ENCODE measurements at places on chromosomes 6 and 20.
A peak's percentile ranks its signal among the peaks of the same experiment; 100 is the strongest.

GRCh38 chr6:89145091-89145955, 532 bp upstream of the PM20D2 start:
- peak; percentile 56 for DNase-seq

GRCh38 chr6:44269178-44269920, 901 bp upstream of the TMEM151B start:
- no peak for DNase-seq

- DNase-seq, result no peak
Observed at GRCh38 chr6:148249679-148250375, 92.8 kb upstream of the SASH1 start.

GRCh38 chr20:51350941-51351631, 191.4 kb downstream of the NFATC2 start:
- DNase-seq, result no peak

GRCh38 chr6:75612434-75612833, 10.8 kb downstream of the SENP6 start:
- no peak for DNase-seq

GRCh38 chr20:63768591-63769515, 29.3 kb downstream of the SLC2A4RG start:
- no peak for DNase-seq

DNA sequence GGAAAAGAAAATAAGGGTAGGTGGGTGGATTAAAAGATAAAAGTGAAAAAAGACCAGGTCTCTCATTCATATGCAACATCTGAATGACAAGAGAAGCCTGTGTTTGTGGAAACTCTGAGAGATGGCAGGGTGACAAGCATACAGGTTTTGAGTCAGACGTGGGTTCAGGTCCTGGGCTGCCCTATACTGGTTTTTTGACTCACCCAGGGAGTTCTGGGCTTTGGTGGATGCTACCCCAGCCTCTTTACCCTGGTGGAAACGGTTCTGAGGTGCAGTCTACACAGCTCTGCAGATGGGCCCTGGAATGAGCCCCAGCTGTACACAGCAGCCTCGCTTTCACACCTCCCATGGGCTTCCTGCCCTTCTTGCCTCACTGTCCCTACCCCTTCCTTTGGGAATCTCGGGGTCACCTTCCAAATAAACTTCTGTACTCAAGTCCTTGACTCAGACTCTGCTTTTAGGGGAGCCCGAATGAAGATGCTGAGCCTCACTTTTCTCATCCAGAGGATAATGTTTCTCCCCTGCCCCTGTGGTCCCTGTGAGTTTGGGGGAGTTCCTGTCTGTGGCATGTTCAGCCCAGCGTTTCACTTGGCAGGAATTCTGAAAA, 77.7 kb upstream of the CLDN20 start:
- DNase-seq, result peak; percentile 18

DNA sequence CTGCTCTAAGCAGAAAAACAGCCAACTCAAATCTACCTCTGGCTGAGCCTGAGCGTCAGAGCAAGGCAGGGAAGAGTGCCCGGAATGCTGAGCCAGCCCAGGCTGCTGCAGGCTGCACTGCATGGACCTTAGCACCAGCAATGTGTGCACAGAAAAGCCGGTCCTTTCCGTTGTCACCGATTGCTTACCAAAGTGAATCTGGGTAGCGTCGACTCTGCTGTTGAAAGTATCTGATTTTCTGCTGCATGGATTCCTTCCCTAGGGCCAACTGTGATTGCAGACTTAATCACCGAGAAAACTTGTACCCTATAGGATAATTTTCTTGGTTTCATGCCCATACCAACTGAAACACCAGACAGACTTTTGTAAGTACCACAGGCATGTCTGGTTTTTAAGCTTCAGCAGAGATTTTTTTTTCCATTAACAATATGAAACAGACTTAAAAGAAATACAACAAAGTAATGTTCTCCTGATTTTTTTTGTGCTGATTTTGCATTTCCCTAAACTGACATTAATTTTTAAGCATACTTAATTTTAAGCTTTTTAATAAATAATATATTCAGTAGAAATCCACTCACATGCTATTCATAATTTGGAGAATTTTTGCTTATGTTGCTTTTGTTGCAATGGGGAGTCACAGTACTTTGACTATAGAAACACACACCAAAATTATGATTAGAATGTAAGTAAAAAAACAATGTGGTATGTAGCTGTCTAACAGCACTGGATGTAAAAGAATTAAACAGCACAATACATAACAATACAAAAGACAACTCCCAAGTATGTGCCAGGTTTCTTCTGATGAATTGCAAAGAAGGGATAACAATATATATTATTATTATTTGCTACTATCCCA, 218.0 kb downstream of the THBS2 start:
- no peak for DNase-seq

DNA sequence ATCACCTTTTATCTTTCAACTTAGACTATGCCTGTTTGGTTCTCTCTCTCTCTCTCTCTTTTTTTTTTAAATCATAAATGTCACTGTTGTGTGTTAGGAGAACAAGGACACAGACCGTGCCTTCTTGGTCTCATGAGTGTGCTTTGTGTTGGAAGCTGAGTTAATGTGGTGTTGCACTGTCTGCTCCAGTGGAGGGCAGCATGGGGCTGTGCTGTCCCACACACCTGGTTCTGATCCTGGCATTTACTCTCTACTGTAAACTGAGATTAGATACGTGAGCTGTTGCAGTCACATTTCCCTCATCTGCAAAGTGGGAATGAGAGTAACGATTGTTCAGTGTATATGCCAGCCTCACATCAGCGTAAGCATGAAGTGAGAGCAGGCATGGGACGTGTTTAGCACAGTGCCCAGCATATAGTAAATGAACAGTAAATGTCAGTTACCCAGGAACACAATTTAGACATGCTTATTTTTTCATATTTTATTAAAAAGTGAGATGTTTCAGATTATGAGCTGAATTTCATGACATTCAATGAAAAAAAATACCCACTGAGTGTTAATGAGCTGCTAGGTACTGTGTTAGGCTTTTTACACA, 161.1 kb downstream of the FARS2 start:
- DNase-seq, result no peak

DNA sequence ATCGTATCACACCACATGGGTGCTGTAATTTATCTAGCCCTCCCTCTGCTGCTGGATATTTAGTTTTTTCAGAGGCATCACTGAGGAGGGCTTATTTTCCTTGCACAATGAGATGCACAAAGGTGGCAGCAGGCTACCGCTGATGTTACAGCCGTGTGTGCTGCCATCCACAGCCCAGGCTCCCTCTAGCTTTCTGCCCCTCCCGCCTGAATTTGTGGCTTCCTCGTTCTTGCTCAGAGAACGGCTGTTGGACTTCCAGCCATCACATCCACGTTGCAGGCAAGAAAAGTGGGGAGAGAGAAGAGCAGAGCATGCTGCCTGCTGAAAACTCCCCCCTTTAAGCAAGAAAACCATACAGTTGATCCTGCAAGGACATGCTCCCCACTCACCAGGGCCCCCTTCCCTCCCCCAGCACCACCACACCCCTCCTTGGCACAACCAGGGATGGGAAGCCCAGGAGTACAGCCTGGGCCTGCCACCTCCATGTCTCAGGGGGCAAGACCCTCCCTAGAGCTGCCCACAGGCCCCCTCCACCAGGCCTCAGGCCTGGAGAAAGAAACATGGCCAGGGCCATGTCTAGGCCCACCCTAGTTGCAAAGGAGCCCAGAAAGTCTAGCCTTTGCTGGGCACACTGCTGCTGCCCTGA, 102.6 kb downstream of the MRPL14 start:
- no peak for DNase-seq

DNA sequence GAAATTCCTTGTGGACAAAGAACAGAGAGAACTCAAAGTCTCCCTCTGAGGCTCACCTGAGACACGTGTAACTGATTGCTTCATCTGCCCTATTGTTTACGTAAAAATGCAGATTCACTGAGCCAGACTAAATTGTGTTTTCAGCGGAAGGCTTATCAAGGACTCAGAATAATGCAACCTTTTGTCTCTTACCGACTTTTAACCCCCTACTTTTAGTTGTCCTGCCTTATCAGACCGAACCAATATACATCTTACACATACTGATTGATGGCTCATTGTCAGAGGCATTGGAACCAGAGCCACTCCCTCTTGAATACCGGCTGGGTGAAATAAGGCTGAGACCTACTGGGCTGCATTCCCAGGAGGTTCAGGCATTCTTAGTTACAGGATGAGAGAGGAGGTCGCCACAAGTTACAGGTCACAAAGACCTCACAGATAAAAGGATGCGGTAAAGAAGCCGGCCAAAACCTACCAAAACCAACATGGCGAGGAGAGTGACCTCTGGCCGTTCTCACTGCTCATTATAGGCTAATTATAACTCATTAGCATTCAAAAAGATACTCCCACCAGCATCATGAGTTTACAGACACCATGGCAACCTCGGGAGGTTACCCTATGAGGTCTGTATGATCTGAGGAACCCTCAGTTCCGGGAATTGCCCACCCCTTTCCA, 95.5 kb upstream of the ZNF184 start:
- no peak for DNase-seq

- no peak for DNase-seq
Observed at GRCh38 chr6:167811442-167812087, 15.1 kb upstream of the AFDN start.

GRCh38 chr6:130457605-130458004, 91.8 kb downstream of the TMEM200A start:
- no peak for DNase-seq

- no peak for DNase-seq
Observed at GRCh38 chr6:135222623-135223022, 41.5 kb downstream of the MYB start.

DNA sequence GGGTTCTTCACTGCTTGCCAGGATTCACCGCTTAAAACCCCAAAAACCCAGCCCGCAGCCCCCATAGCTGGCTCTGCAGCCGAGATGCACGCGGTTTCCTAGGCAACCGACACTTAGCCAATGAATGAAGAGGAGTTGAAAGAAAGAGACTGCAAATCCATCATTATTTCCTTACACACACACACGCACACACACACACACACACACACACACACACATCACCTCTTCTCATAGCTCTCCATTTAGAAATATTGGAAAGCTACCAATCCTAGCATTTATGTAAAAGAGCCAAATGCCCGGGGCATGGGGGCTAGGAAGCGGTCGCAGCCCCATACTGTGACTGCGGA, 3.4 kb upstream of the TUBB2B start:
- DNase-seq, result no peak

- no peak for DNase-seq
Observed at GRCh38 chr6:19578481-19578880, 258.7 kb upstream of the ID4 start.

- no peak for DNase-seq
Observed at GRCh38 chr6:11798538-11798937, 19.9 kb upstream of the ADTRP start.

DNA sequence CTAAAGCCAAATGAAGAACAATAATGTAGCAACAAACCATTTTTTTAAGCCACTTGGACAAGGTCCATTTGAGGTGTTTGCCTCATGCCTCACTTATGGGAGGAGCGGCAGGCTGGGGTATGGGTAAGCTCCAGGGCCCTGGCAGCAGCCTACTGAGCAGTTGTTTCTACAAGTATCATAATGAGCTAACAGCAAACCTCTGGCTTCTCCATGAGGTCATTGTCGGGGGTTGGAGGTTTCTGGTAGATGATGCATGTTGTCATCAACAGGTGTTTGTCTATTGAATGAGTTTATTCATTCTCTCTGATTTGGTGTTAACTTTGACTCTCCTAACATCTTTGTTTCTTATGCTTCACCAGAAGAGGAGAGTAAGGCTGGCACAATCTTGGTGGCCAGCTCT, 150.7 kb downstream of the TBC1D7 start:
- no peak for DNase-seq

DNA sequence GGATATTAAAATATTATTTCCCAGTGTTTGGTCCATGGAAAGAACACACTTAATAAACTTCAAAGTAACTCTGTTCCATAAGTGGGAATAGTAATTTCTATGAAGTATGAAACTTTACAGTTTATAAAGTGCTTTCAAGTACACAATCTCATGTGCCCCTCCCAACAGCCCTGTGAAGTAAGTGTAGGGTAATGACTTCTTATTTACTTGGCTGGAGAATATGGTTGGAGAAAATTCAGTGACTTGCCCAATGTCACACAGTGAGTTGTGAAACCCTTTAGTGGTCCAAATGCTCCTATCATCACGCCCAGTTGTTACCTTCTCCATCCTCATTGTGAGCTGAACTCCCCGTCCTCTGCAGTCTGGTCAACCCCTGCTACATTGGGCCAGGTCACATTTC, 141.2 kb downstream of the PDE7B start:
- no peak for DNase-seq

DNA sequence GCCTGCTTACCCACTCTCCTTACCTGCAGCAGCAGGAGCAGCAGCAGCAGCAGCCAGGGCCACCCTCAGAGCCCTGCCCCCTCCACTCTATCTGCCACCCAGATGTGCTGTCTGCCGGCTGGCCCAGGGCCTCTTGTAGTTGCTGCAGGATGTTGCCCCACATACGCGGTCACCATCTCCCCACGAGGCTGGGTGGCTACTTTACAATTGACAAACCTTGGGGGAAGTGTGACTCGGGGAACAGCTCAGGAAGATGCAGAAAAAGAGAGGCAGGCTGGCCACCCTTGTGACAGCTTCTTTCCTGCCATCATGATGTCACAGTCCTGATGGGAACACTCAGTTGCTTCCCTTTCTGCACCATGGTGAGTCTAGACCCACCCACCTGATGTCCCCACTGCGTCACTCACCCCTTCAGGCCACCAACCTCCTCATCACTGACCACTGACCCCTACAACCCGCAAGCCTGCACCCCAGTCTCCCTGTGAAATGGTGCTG, 14.5 kb downstream of the TREM1 start:
- no peak for DNase-seq

DNA sequence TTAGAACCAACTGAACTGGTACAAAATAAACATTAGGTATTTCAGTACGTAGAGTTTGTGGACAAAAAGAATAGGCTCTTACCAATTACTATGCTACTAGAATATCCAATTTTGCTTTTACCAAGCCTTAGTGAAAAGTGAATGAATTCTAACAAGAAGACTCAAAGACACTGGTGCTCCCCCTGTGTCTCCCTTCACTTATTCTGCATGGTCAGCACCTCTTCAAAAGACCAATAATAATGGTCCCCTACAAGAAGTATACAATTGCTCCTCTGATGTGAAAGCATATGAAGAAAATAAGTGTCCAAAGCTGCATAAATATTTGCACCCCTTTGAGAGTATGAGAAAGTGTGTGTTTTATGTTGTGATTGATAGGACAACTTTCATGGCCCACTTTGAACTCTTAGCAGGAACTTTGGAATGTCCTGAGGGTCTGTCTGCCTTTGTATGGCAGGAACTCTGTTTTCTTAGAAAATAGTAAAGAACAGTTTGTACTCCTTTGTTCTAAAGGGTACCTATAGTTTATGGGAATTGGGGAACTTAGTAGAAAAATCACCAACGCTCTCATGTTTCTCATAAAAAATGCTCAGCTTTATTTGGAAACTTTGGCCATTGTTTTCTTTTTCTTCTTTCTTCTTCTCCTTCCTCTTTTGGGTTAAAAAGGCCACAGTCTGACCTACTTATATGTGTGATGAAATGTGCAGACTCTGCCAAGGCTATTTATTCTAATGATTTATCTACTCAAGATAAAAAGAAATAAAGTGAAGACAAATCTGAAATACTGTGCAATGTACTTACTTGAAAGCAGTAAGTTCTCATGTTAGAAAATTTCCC, 352.4 kb downstream of the LAMA2 start:
- DNase-seq, result no peak
